ENCODE measurements at places on chromosomes 2 and 18. TPM values are rescaled to one million over a fixed set of nuclear protein-coding genes. Genes with fewer than 3 reads are reported as not detected.
A peak's percentile ranks its signal among the peaks of the same experiment; 100 is the strongest.

DNA sequence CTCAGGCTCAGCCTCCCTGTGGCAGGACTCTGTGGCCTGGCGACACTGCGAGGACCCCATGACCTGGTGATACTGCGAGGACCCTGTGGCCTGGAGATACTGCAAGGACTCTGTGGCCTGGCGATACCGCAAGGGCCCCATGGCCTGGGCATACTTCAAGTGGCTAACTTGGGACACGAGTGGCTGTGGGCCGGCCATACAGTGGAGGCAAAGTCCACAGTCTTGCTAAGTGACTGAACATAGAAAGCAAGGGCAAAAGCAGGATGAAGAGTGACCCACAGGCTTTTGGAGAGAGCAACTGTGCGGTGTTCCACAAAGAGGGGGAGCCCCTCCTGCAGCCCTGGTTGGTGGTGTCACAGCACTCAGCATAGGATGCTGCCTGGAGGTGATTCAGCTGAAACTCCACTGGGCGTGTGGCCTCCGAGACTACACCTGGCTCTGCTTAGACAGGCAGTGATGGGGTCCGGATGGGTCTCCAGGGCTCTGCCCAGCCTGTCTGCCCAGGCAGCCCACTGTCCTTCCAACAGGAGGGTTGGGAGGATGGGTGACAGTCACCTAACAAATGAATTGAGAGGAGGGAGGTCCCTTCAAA, 691.0 kb upstream of the HS6ST1 start:
- no peak for DNase-seq

DNA sequence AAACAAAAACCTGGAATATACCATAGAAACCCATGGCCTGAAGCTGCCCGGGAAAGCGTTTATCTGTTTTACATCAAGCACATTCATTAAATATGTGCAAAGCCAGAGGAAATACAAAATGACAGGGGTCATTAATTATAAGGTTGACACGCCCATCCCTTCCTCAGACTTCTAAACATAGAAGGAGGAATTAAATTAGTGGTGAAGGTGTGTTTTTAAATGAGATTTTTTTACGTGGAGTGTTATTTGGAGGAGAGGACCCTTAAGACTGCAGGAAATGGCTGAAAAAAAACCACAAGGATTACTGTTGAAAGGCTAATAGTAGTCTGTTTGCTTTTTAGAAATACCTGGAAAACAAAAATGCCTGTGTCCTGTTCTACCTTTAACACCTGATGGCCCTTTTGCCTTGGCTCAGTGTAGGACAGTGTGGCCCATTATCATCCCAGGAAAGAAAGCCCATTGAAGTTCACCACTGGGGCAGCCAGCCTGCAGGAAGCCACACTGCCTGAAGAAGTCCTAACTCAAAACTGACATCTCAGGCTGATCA, 123.2 kb downstream of the EPHA4 start:
- no peak for DNase-seq

- DNase-seq, result no peak
These were observed 127.4 kb downstream of the VAPA start for GRCh38 chr18:10041180-10041579.

DNA sequence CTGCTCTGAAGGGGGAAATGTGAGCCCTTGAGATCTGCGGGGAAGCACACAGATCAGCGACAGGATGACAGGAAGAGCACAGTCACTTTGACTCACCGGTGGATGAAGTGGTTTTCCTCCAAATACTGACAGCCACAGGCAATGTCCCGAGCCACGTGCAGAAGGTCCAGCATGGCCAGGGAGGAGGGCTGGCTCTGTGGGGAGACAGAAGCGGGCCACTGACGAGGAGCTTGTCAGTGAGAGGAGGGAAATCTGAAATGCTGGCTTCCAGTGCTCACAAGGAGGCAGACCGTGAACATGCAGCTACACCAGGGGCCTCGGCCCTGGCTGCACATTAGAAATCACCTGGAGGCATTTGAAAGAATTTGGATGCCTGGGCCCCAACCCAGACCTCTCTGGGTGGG, 98.7 kb downstream of the CLIP4 start:
- DNase-seq, result peak; percentile 13

Gene SRSF7
- 233 TPM for total RNA-seq

DNA sequence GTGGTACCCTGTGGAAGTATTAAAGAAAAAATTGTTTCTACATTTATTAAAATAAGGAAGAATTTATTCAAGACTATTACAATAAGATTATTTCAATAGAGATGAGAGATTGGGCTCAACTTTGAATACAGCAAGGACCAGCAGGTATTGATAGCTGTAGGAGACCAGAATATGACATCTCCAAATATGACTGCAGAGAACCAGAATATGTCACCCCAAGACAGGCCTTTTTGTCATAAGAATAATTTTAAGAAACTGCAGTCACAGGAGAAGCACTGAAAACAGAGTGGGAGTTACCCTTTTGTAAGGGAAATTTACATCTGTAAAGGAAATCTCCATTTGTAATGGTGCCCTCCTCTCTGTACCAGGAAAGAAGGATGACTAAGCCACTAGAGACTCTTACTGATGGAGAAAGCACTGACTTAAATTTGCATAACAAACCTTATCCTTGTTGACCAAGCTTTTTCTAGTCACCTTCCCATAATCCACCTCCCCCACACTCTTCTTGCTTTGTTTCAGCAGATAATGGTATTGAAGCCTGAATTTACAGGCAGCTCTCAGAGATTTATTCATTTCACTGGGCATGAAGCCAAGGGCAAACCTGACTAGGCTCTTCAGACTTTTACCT, 145.1 kb upstream of the RMP24 start:
- DNase-seq, result peak; percentile 38

GRCh38 chr2:215028231-215028630, 110.2 kb downstream of the ABCA12 start:
- DNase-seq, result no peak

DNA sequence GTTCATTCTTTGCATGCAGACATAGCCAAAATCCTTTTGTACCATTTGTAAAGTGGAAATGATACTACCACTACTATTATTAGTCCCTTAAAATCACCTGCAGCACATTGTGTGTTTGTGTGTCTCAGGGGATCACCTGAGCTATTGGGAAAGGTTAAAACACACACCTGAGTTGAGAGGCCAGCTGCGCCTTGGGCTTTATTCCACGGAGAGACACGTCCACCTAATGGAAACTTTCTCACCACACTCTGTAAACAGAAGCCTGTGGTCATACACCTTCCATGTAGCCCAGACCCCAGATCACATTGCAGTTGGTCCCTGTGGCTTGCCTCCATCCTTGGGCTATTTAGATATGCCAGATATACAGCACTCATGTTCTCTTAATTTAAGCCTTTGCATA, 81.8 kb upstream of the SH3BP4 start:
- DNase-seq, result no peak

Gene CACNB4
- total RNA-seq, result 0.11 TPM

- DNase-seq, result no peak
These were observed 103.0 kb downstream of the KYNU start for GRCh38 chr2:142980246-142981068.

Gene TMEFF2
- total RNA-seq, result not detected

DNA sequence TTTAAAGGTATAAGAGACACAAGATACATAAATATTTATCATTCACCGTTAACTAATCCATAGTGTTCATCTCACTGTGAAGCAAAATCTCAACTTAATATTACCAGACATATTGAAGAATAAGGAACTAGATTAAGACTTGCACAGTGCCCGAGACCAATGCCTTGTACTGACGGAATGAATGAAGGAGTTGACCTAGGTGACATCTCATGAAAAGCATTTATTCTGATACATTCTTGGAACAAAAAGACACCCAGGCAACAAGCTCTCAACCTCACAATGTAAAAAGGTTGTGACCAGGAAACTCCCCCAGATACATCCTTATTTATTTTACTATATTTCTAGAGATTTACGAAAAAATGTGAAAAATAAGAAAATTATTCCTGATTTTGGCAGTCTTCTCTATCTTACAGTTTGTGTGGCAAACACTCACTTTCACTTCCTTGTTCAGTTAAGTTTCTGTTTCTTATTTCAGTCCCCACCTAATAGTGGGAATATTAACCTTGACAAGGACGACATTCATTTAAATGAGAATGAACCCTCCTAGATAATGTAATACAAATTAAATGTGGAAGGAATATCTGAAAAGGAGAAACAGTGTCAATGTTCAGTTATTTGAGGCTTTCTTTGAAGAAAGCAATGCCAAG, 28.4 kb downstream of the M1AP start:
- DNase-seq, result no peak

DNA sequence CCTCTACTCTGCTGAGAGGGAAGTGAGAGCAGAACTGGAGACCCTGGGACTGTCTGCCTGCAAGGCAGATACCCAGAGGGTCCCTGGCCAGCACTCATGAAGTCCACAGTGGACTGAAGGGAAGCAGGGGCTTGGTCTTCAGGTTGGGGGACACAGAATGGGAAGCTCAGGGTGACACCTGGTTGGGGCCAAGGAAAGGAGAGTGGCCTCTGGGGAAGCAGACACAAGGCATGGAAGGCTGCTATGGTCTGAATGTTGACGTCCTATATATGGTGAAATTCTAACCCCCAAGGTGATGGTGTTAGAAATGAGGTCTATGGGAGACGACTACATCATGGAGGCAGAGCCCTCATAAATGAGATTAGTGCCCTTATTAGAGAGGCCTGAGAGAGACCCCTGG, 69.3 kb downstream of the MRO start:
- DNase-seq, result no peak

DNA sequence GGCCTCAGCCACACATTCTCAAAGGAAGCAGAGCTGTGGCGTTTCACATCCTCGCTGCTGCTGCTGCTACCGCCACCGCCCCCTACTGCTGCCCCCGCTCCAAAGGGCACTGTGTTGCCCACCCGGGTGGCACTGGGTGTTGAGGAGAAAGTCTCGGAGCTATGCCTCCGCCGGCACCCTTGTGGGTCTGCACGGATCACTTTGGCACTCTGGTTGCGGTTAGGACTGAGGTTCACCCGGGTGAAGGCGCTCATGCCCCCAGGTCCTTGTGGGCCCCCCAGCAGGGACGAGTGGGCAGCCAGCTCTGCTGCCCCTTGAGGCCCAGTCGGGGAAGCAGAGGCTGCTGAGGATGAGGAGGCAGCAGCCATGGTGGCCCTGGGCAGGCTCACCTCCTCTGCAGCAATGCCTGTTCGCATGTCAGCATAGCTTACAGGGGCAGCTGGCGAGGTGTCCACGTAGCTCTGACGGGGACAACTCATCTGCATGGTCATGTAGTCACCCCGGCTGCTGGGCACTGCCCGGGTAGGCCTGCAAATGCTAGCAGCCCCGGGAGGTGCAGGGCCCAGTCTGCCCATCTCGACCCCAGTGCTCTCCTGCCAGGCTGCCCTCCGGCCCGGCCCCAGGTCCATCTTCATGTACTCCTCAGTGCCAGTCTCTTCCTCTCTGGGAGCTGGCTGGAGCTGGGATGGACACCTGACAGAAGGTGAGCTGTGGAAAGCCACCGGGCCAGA, 4.2 kb downstream of the IRS1 start:
- DNase-seq, result no peak

Gene AGXT
- not detected for total RNA-seq

Gene TANC1
- total RNA-seq, result 28.0 TPM

DNA sequence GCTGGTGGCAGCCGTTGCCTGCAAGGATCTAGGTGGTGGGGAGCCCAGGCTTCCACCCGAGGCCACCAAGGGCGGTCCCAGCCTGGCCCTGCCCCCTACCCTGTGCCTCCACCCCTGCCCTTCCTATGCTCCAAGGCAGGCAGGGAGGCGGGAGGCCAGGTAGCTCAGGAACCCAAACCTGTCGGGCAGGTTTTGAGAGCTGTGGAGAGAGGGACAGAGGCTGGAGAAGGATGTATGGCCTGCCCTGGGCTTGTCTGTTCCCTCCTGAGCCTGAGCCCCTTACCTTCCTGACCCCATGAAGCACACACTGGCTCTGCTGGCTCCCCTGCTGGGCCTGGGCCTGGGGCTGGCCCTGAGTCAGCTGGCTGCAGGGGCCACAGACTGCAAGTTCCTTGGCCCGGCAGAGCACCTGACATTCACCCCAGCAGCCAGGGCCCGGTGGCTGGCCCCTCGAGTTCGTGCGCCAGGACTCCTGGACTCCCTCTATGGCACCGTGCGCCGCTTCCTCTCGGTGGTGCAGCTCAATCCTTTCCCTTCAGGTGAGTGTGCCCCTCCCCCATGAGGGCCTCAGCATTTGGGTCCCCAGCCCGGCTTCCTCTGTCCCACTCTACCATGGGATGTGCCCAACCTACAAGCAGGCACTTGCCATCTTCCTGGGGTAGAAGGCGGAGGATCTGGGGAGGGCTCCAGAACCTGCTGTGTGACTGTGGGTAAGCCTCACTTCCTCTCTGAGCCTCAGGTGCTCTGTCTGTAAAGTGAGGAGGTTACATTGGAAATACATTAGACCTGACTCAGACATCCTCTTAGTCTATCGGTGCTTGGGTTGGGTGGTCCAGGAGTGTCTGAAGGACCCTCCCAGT, at the start of gene PROM2:
Gene PROM2 (plus strand): TSS at position 159 of the 860 bp plus-strand sequence. CDS start 137 bp downstream, at position 296.
- DNase-seq, result peak; percentile 85

- no peak for DNase-seq
These were observed 97.0 kb upstream of the SLC35G4 start for GRCh38 chr18:11512096-11513025.

Gene CRYBA2
- not detected for total RNA-seq

- no peak for DNase-seq
These were observed 181.2 kb downstream of the NR4A2 start for GRCh38 chr2:156151351-156151750.

DNA sequence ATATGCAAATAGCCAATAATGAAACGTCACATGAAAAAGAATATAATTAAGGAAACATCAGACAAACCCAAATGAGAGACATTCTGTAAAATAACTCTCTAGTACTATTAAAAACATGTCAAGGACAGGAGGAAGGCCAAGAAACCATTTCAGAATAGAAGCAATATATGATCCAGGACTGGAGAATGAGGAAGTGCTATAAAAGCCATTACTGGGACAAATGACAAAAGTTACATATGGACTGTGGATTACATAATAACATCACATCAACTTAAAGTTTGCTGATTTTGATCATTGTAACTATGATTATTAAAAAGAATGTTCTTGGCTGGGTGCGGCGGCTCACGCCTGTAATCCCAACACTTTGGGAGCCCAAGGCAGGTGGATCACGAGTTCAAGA, 81.3 kb downstream of the CRACDL start:
- DNase-seq, result no peak

- DNase-seq, result no peak
These were observed 49.5 kb downstream of the LBH start for GRCh38 chr2:30280596-30281434.

- DNase-seq, result no peak
These were observed 24.0 kb upstream of the TMEM37 start for GRCh38 chr2:119407430-119408220.

Gene RAB6D
- 0.07 TPM for total RNA-seq

GRCh38 chr2:44799754-44800153, 141.7 kb upstream of the SIX3 start:
- DNase-seq, result no peak

GRCh38 chr2:10811517-10811916, 1.1 kb downstream of the PDIA6 start:
- no peak for DNase-seq

DNA sequence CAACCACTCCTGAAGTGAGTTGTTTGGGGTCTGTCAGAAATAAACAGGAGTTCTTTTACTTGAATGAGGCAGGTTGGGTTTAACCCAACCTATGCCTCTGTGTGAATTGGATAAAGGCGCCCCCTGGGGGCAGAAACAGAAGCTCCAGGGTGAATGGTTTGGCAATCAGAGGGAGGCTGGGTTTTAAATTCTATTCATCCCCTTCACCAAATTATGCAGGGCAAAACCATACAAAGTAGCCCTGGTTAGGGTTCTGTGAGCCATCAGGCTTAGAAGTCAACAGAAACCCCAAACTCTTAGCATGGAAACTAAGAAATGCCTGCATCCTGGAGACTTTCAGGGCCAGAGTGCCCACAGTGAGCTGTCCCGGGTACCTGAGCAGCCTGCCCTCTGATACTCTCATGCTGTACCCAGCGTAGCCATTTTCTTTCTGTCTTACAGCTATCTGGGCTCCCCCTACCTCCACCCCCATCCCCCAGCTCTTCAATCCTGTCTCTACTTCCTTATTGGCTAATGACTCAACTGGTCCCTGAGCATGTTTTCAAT, 241.5 kb downstream of the ICOS start:
- no peak for DNase-seq

Measured in foreskin keratinocyte (primary cell).